Small intestine (tissue), 16 donors: ENCODE measurements at places on chromosomes 7 and 10.
A peak's percentile ranks its signal among the peaks of the same experiment; 100 is the strongest.

DNA sequence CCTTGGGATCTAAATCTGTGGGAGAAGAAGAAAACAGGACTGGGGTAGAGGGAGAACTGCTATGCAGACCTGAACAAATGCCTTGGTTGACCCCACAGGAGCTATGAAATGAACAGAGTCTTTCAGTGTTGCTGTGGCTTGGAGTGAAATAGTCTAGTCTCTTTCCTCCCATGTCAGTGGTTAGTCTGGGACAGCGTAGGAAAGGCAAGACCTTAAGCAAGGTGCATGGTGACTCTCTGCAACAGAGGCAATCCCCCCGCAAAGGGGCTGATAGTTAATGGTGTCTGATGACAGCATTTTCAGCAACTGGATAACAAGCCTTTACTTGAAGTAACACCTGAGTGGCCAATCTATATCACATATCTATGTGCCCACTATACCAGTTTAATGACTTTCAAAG lies 62.3 kb downstream of the ARL4A start:
- no peak for DNase-seq

- DNase-seq = no peak
These were observed 163.4 kb upstream of the MKLN1 start for GRCh38 chr7:131164025-131164925.

GRCh38 chr7:150983893-150984368 lies 5.8 kb upstream of the KCNH2 start:
- peak; percentile 38 for DNase-seq

- DNase-seq = no peak
These were observed 129.1 kb upstream of the ITGB1 start for GRCh38 chr10:33087152-33087551.

GRCh38 chr10:83515001-83515400 lies 624.3 kb upstream of the GHITM start:
- DNase-seq = no peak

DNA sequence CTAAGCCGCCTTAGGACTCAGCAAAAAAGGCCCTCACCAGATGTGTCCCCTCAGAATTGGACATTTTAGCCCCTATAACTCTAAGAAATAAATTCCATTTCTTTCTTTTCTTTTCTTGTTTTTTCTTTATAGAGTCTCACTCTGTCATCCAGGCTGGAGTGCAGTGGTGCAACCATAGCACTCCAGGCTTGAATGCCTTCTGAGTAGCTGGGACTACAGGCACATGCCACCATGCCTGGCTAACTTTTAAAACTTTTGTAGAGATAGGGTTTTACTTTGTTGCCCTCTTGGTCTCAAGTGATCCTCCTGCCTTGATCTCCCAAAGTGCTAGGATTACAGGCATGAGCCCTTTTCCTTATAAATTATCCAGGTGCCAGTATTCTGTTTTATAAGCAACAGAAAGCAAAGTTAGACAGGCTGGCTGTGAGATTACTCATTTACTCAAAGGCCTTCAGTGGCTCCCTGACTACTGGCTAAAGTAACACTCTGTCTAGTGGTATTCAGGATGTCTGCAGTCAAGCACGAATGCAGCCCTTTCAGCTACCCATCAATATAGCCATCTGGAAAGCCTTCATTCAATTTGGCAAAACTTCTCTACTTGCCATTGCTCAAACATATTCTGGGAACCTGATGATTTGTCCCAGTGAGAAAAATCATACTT lies 128.6 kb downstream of the ICA1 start:
- no peak for DNase-seq

DNA sequence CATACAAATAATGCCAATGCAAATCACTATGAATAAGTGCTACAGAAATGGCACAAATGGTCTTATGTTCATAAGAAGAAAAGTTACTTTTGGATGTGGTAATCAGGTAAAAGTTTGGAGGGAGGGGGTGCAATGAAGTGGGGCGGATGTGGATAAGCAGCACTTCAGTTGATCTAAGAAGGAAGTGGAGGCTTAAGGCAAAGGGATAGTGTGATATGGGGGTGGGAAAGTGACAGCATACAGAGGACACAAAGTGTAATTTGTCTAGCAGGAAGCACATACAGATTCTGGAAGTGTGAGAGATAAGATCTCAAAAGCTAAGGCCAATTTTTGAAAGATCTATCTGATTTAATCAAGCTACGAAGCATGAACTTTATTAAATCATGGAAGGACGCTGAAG lies 6.3 kb downstream of the BET1 start:
- DNase-seq = no peak

GRCh38 chr10:63760034-63760707 lies 239.0 kb downstream of the REEP3 start:
- DNase-seq = no peak

DNA sequence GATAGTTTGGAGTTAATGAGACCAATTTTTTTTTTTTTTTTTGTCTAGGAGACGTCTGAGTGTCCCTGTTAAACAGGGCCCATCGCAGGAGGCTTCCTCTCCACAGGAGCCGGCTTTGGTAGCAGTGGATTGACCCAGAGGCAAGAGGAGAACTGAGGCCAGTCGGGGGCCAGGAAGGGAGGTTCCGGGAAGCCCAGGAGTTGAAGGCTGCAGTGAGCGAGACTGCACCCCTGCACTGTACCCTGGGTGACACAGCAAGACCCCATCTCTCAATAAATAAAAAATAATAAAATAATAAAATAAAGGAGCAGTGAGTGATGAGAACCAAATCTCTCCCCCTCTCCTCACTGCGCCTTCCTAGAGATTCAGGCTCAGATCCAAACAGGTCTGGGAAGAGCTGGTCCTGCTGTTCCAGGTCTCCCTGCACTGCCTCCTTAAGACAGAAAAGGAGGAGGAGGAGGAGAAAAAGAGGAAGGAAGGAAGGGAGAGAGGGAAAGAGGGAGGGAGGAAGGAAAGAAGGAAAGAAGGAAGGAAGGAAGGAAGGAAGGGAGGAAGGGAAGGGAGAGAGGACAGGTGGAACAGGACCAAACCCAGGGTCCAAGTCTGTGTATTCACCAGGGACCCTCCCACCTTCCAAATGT lies 3.5 kb downstream of the MNX1 start:
- no peak for DNase-seq

- peak; percentile 97 for DNase-seq
These were observed 75.4 kb upstream of the PDSS1 start for GRCh38 chr10:26621889-26622711.

DNA sequence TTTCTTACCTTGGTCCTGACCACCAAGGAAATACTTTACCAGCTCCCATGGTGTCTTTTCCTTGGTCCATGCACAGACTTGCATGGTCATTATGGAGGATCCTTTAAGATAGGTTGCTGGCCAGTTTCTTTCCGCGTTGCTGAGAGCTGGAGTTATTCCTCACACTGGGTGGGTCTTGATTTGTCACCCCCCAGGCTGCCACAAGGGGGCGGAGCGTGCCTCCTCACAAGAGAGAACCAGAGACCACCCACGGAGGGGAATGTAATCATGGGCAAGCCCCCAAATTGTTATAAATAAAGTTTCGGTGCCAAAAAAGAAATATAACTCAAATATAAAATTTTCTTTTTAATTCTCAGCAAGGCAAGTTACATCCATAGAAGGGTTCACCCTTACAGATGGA lies 10.5 kb upstream of the TRIM24 start:
- DNase-seq = no peak

GRCh38 chr7:105261689-105262088 lies 127.0 kb downstream of the SRPK2 start:
- DNase-seq = peak; percentile 34

- DNase-seq = no peak
These were observed 34.7 kb downstream of the TMEM270 start for GRCh38 chr7:73895626-73896025.

DNA sequence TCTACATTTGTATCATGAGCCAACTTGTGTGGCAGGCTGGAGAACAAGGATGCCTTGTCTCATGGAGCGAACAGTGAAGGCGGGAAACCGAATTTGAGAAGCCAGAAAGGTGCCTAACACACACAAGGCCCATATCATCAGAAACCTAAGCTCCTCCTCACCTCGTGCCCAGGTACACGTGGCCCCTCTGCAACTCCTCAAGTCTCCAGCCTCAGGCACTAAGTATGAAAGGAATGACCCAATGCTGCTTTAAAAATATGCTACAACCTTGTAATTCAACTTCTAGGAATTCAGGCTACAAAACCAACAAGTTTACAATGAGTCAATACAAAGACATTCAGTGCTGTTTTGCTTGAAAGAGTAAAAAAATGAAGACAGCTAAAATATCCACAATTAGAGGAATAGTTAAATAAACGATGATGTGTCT lies 95.7 kb downstream of the CDK6 start:
- DNase-seq = no peak

- peak; percentile 43 for DNase-seq
These were observed 23.1 kb downstream of the DNAJB9 start for GRCh38 chr7:108592646-108593201.

- DNase-seq = no peak
These were observed 156.7 kb upstream of the NPVF start for GRCh38 chr7:25384788-25385505.

- DNase-seq = no peak
These were observed 143.7 kb upstream of the NRP1 start for GRCh38 chr10:33478089-33478674.

DNA sequence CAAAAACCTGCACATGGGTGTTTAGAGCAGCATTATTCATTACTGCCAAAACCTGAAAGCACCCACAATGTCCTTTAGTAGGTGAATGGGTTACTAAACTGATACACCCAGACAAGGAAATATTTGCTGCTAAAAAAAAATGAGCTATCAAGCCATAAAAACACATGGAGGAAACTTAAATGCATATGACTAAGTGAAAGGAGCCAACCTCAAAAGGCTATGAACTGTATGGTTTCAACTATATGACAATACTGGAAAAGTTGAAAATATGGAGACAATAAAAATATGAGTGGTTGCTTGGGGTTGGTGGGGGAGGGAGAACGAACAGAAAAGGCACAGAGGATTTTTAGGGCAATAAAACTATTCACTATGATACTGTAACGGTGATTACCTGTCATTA lies 291.0 kb downstream of the TNS3 start:
- no peak for DNase-seq

GRCh38 chr10:31756101-31756728 lies 172.4 kb downstream of the ARHGAP12 start:
- DNase-seq = no peak

DNA sequence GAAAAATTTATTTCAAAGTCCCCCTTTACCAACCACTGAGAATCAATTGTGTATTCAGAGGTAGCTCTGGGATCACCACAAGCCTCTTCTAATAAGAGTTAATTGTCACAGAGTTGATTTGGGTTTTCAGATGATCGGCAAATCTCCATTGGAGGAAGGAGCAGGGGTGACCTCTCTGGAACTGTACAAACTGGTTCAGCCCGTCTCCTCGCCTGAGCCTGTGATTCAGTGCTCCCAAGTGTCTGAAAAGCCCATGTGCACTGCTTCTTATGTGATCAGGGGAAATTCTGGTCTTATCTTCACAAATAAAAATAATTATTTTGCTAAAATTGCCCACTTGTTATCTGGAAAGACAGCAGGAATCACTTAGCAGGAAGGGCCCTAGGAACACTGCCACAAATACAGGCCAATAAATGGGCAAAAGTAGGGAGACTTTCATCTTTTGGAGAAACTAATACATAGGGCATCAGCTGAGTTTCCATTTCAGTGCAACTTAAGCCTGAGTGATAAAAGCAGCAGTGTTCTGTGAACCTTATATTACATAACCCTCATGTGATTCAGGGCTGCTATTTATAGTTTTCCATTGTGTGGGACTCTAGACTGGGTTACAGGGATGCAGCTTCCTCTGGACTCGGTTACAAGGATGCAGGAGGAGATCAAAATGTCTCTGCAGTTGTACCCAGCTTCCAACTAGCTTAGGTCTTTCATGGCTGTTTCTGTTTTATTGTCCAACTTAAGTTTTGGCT lies 32.3 kb downstream of the CDK1 start:
- DNase-seq = peak; percentile 74

GRCh38 chr7:118352867-118353453 lies 128.5 kb downstream of the ANKRD7 start:
- peak; percentile 12 for DNase-seq

- no peak for DNase-seq
These were observed 194.8 kb upstream of the PTN start for GRCh38 chr7:137538361-137538762.

DNA sequence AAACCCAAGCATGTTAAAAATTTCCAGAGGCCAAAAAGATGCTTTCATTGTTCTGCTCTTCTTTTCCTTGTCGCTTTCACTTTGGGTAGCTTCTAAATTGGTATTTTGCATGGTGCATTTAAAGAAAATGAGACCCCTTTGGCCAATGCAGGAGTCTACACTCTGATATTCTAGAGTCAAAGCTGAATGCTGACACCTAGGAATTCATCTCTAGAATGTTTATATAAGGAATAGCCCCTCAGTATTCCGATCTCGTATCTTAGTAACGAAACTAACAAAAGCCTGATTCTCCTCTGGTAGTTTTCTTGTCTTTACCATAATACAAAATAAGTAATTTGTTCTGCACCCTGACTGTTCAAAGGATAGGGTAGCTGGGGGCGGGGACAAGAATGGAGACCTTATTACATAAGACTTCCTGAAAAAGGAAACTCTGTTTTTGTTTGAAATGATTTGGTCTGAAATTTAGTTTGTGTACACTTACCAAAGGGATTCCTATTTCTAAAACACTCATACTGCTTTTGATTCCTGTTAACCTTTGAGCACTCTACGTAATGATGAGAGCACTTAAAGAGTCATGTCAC lies 17.1 kb downstream of the IKZF1 start:
- DNase-seq = no peak

DNA sequence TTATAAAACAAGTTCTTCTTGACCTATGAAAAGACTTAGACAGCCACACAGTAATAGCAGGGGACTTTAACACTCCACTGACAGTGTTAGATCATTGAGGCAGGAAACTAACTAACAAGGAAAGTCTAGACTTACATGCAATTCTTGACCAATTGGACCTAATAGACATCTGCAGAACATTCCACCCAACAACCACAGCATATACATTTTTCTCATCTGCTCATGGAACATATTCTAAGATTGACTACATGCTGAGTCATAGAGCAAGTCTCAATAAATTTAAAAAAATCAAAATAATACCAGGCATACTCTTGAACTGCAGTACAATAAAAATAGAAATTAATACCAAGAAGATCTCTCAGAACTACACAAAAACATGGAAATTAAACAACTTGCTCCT lies 219.5 kb upstream of the HPS1 start:
- no peak for DNase-seq
